A549 treated with ZK216348 at 1 μM for 4 hours (cell line): ENCODE measurements at places on chromosomes 2 and 18. TPM values are rescaled to one million over a fixed set of nuclear protein-coding genes. Genes with fewer than 3 reads are reported as not detected.

SRD5A2 gene
- total RNA-seq: 0.04 to 0.06 TPM (median 0.06 TPM) in 3 of 5 replicates, not detected in the others

DSG3 gene
- total RNA-seq: not detected in 5 replicates

IL1RL1 gene
- 0.68 to 1.2 TPM (median 1.1 TPM) in 5 replicates for total RNA-seq

LDLRAD4 gene
- total RNA-seq: 0.99 to 2.5 TPM (median 1.5 TPM) in 5 replicates

SERPINB12 gene
- not detected in 5 replicates for total RNA-seq

KCNS3 gene
- total RNA-seq: 0.93 to 2.0 TPM (median 1.1 TPM) in 5 replicates

STARD7 gene
- total RNA-seq: 83.5 to 103 TPM (median 95.6 TPM) in 5 replicates

REEP1 gene
- total RNA-seq: 0.68 to 1.3 TPM (median 1.0 TPM) in 5 replicates

NFATC1 gene
- total RNA-seq: 4.3 to 6.2 TPM (median 6.0 TPM) in 5 replicates

LYG1 gene
- 0.97 to 2.5 TPM (median 2.4 TPM) in 5 replicates for total RNA-seq

MRPS5 gene
- total RNA-seq: 71.8 to 85.8 TPM (median 77.0 TPM) in 5 replicates

MREG gene
- 5.0 to 6.7 TPM (median 5.3 TPM) in 5 replicates for total RNA-seq

RAB27B gene
- total RNA-seq: 10.2 to 14.7 TPM (median 12.6 TPM) in 5 replicates

CCDC178 gene
- not detected in 5 replicates for total RNA-seq

FOXD4L1 gene
- 0.25 to 0.50 TPM (median 0.28 TPM) in 5 replicates for total RNA-seq

FOXI3 gene
- total RNA-seq: 0.08 TPM in 1 of 5 replicates, not detected in the others

C2orf66 gene
- 0.11 TPM in 1 of 5 replicates, not detected in the others for total RNA-seq

UGT1A9 gene
- total RNA-seq: 3.7 to 7.2 TPM (median 5.0 TPM) in 5 replicates

ARMC9 gene
- 12.9 to 21.5 TPM (median 16.3 TPM) in 5 replicates for total RNA-seq

FAM124B gene
- total RNA-seq: not detected in 5 replicates

IL1A gene
- 0.07 to 0.37 TPM (median 0.22 TPM) in 3 of 5 replicates, not detected in the others for total RNA-seq

KATNAL2 gene
- 1.4 to 2.4 TPM (median 1.7 TPM) in 5 replicates for total RNA-seq

SNED1 gene
- 0.33 to 1.1 TPM (median 0.67 TPM) in 5 replicates for total RNA-seq

ARHGAP28 gene
- total RNA-seq: 0.08 to 0.43 TPM (median 0.11 TPM) in 3 of 5 replicates, not detected in the others
